ENCODE measurements at places on chromosomes 1 and 21.
A peak's percentile ranks its signal among the peaks of the same experiment; 100 is the strongest.

GRCh38 chr21:40556442-40556968, 290.5 kb downstream of the DSCAM start:
- DNase-seq = no peak

- no peak for DNase-seq
Observed at GRCh38 chr1:39230261-39231190, 26.0 kb downstream of the MACF1 start.

DNA sequence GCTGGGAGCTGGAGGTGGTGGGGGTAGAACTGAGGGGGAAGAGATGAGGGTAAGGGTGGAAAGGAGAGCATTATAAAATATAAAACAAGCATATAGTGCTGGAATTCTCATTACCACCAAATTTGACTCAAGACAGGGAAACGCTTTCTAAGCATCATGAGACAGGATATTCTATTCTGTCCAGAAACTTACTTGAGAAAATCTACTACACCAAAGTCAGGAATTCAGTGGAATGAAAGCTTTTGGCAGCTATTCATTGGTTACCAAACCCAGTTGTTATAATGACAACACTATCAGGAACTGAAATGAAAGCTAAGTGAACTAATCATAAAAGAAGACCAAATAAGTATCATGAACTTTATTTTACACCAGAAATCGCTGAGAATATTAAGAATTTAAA, 14.5 kb downstream of the AIDA start:
- no peak for DNase-seq

DNA sequence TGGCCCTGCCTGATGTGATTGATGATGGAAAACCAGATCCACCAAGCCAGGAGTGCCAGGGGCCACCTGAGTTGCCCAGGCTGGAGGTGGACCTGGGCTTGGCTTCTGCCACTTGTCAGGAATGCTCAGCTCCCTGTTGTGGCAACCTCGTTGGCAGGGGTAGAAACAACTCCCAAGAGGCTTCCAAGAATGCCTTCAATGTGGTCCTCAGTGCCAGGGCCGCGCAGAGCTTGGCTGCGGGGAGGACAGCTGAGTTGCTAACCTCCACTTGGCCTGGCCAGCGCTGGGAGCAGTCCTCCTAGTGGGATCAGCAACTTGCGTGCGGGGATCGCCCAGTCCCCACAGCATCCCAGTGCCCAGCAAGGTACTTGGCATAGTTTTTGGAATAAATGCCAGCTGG, 9.0 kb downstream of the MYOM3 start:
- DNase-seq = no peak

DNA sequence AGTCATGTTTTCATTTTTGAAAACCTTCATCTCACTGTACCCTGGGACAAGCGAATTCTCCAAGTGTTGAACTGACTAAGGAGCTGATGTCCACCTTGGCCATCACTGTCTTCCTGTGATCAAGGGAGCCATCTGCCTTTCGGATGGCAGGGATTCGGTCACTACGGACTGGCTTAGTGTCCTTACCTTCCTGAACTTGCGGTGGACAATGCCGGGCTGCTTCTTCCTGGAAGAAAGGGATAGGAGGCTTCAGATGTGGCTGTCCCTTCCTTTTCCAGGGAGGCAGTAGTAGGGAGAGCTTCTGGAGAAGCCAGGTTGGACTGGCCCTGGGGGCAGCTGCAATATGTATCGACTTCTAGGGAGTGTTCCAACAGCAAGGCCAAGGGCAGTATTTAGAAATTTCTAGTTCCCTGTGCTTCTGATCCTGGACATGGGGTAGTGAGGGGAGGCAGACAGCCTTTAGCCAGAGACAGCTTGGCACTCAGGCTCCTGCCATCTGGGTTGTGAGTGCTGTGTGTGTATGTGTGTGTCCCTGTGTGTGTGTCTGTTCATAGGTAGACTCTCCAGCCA, 114.6 kb downstream of the IER5 start:
- DNase-seq = no peak

DNA sequence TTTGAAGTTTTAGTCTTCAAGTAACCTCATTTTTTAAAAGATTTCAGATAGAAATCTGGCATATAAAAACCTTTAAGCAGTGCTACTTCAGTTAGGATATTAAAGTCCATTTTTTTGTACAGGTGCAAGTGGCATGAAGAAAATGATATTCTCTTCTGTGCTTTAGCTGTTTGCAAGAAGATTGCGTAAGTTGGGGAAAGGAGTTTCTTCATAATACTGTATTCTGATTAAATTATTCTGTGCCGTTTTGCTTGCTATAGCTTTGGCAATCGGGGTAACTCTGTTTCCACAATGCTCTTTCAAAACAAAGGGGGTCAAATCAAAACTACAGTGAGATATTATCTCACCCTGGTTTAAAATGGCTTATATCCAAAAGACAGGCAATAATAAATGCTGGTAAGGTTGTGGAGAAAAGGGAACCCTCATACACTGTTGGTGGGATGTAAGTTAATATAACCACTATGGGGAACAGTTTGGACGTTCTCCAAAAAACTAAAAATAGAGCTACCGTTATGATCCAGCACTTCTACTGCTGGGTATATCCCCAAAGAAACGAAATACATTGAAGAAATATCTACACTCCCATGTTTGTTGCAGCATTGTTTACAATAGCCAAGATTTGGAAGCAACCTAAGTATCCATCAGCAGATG, 27.1 kb downstream of the MAEL start:
- no peak for DNase-seq

DNA sequence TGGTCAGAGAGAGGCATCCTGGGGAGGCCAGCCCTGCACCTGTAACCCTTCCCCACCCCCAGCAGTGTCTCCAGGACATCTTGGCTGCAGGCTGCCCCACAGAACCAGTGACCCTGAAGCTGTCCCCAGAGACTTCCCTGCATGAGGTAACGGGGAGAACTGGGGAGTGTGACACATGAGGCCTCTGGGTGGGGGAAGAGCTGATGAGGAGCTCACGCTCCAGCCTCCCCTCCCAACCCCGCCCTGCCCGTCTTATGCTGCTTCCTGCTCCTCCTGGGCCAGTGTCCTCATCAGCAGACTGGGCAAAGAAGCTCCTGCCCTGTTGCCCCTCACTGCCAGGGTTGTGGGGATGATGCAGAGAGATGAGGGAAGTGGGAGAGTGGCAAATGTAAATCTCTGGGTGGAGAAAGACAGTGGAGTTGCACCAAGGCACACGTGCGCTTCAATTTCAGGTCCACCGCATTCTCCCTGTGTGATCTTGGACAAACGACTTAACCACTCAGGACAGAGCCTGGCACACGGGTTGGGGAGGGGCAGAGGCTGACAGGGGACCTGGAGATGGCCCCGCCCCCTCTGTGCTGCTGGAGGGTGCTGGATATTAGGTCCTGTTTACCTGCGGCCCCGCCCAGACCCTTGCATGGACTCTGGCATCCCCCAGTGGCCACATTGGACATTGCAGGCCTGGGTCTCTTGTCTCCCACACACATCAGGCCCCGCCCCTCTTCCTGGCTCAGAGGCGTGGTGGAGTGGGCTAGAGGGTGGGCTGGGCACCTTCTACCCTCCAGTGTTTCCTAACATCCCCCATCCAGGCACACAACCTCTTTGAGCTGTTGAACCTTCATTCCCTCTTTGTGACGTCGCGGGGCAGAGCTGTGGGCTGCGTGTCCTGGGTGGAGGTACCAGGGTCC, 12.3 kb downstream of the CLCNKB start:
- peak; percentile 80 for DNase-seq

GRCh38 chr1:41371630-41372599, 10.7 kb downstream of the FOXO6 start:
- DNase-seq = no peak

DNA sequence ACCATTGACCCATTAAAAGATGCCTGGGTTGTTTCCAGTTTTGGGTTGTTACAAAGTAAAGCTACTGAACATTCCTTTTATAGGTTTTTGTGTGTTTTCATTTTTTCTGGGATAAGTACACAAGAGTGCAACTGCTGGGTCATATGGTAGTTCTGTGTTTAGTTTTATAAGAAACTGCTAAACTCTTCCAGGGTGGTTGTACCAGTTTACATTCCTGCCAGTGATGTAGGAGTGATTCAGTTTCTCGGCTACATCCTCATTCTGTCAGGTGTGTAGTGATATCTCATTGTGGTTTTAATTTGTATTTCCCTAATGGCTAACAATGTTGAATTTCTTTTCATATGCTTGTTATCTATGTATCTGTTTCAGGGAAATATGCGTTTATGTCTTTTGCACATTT, 58.5 kb upstream of the DNAJC6 start:
- DNase-seq = no peak

GRCh38 chr1:48341221-48341620, 118.7 kb downstream of the SLC5A9 start:
- DNase-seq = no peak

DNA sequence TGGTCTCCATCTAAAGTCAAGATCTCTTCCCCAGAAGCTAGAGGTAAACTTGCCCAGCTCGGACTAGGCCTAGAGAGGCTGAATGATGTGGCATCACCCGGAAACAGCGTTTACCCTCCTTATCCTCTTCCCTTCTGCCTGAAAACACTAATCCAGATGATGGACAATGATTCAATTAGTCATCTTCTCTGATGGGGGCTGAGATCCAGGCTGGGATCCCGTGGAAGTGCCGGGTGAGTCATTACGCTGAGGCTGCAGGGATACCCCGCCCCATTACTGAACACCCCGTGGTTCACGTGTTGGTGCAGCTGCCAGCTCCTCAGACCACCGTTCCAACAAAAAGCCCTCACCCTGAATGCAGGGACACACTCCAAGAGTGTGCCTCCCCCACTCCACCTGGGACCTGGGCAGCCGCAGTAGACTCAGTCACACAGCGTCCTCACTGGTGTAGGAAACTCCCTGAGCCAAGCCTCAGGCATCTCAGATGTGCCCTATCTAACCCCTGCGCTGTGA, 2.0 kb downstream of the S100A6 start:
- DNase-seq = no peak

DNA sequence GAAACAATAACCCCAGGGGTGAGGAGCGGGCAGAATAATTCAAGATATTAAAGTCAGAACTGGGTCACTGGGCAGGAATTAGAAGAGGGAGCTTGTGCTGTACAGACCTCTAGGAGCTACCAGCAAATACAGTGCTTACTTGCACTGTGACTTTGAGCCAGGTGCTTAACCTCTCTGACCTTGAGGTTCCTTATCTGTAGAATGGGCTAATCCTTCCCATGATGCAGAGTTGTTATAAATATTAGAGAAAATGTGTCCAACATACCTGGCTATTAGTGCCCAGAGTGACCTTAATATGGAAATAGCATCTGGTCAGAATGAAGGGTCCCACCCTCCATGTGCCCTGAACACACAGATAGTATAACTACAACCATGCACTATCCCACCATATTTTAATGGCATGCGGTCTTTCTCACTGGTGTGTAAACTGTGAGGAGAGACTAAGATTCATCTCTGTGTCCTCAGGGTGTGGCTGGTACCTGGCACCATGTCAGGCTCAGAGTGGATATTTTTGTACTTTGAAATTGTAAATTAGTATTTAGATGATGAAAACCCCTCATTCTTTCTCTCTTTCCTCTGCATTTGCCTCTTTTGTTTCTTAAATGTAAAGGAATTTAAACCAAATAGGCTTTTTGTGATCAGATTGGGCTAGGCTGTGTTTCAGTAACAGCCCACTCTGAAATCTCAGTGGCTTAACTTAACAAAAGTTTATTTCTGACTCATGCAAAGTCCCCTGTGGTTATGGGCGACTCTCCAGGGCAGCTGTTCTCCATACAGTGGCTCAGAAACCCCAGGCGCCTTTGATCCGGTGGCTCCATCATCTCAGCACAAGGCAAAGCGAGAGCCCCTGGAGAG, 60.0 kb upstream of the ROR1 start:
- DNase-seq = no peak

DNA sequence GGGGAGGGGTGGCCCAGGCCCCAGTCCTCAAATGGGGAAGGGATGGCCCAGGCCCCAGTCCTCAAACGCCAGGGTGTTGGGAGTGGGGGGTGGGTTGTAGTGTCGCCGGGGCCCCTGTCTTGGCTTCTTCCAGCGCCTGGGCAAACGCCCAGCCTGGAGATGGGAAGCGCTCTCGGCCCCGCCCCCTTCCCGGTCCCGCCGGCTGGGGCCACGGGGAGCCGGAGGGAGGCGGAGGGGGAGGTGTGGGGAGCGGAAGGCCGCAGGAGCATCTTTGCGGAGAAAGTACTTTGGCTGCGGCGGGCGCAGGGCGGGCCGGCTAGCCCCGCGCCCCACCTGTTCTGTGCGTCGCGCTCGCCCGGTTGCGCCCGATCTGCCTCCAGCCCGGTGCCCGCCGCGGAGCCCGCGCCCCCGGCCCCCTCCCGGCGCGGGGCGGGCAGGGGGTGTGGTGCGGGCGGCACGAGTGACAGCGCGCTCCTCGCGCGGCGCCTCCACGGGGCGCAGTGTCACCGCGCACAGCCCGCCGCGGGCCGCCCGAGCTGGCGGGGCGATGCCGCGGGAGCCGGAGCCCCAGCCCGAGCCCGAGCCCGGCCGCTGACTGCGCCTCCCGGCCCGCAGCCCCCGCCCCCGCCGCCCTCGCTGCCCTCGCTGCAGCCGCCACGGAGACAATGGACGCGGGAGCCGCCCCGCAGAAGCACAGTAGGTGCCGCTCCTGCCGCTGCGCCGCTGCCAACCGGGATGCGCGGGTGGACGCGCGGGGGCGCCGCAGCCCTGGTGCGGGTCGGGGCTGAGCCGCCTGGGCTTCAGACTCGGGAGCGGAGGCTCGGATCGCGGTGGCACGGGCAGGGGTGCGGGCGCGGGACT, 31.1 kb upstream of the PEX10 start:
- DNase-seq = no peak

- no peak for DNase-seq
Observed at GRCh38 chr1:168520832-168521231, 23.0 kb downstream of the XCL2 start.

DNA sequence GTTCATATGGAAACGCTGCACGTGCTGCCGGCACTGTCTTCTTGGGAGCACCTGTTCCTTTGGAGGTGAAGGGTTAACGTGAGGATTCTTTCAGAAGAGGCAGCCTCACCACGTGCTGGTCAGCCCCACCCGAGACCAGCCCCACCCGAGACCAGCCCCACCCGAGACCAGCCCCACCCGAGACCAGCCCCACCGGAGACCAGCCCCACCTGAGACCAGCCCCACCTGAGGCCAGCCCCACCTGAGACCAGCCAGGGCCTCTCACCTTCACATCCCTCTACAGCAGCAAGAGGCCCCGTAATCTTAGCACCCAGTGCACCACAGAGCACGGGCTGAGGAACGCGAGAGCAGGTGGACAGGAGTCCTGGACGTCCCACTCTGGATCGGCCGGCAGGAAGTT, 18.0 kb downstream of the PRDM16 start:
- DNase-seq = no peak

DNA sequence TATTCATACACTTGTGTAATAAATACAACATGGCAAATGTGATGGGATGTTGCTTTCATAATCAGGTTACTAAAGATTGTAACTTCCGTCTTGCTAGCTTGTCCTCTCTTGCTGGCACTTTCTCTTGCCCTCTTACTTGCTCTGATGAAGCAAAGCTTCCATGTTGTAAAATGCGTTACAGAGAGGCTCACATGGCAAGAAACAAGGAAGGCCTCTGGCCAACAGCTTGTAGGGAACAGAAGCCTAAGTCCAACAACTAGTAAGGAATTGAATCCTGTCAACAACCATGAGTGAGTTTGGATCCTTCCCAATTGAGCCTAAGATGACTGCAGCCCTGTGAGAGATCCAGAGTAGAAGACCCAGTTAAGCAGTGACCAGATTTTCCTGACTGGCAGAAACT, 15.4 kb downstream of the TMED5 start:
- no peak for DNase-seq
